ENCODE measurements at places on chromosomes 3 and 15.

DNA sequence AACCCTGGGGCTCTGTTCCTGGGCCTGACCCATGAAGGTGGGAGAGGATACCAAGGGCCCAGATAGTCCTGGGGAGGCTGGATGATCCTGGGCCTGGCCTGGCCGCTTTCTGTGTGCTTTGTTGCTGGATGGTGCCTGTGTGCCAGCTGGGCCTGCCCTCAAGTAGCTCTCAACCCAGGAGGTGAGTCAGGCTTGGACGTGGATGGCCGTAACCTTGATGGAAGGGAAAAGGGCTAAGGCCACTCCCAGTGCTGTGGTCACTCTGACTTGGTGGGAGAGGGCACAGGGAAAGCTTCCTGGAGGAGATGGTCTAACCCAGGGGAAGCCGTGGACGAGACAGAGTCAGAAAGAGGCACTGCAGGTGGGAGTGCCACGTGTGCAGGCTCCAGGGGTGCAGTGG lies 9.4 kb downstream of the TMEM43 start:
- no peaks in the 10 kb centered on the region for H3K27me3 ChIP-seq
- H3K27ac ChIP-seq, result no peak overlapping the region
- H3K4me1 ChIP-seq, result no peaks in the 10 kb centered on the region
- H3K36me3 ChIP-seq, result peaks cover 98% of the 10 kb centered on the region
- no peak overlapping the region for H3K4me3 ChIP-seq
- no peak for DNase-seq

DNA sequence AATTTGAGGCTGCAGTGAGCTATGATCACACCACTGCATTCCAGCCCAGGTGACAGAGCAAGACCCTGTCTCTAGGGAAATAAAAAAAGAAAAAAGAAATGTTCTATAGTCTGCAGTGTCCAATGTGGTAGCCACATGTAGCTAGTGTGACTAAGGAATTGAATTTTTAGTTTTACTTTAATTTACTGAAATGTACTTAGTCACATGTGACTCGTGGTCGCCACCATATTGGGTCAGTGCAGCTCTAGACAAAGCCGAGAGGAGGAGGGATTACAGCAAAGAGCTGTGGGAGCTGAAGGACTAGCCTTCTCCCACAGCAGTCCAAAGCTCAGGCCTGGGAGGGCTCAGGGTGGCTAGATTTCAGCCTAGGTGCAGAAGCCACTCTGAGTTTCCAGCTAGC lies 65.9 kb upstream of the NTRK3 start:
- no peak overlapping the region for H3K27ac ChIP-seq
- H3K27me3 ChIP-seq, result peaks cover 27% of the 10 kb centered on the region
- H3K4me3 ChIP-seq, result no peak overlapping the region
- H3K4me1 ChIP-seq, result no peaks in the 10 kb centered on the region

- no peak overlapping the region for H3K4me3 ChIP-seq
- DNase-seq, result no peak
- H3K27ac ChIP-seq, result no peak overlapping the region
- peaks cover 10% of the 10 kb centered on the region for H3K4me1 ChIP-seq
- no peaks in the 10 kb centered on the region for H3K36me3 ChIP-seq
These were observed 27.8 kb upstream of the PIK3CB start for GRCh38 chr3:138862531-138862923.

- no peak overlapping the region for H3K27ac ChIP-seq
- peaks cover 19% of the 10 kb centered on the region for H3K27me3 ChIP-seq
- DNase-seq, result no peak
- H3K36me3 ChIP-seq, result no peaks in the 10 kb centered on the region
These were observed 4.5 kb upstream of the SSUH2 start for GRCh38 chr3:8648909-8649741.

- H3K36me3 ChIP-seq, result no peaks in the 10 kb centered on the region
- no peak overlapping the region for H3K4me3 ChIP-seq
- no peaks in the 10 kb centered on the region for H3K4me1 ChIP-seq
- peaks cover 32% of the 10 kb centered on the region for H3K27me3 ChIP-seq
- no peak overlapping the region for H3K27ac ChIP-seq
These were observed 124.8 kb downstream of the CHDH start for GRCh38 chr3:53721187-53722119.

GRCh38 chr3:49759226-49759625 lies 27.1 kb downstream of the IP6K1 start:
- H3K36me3 ChIP-seq, result peaks cover 29% of the 10 kb centered on the region
- H3K27me3 ChIP-seq, result no peaks in the 10 kb centered on the region
- no peak for DNase-seq
- H3K27ac ChIP-seq, result no peak overlapping the region
- H3K4me1 ChIP-seq, result peaks cover 35% of the 10 kb centered on the region

DNA sequence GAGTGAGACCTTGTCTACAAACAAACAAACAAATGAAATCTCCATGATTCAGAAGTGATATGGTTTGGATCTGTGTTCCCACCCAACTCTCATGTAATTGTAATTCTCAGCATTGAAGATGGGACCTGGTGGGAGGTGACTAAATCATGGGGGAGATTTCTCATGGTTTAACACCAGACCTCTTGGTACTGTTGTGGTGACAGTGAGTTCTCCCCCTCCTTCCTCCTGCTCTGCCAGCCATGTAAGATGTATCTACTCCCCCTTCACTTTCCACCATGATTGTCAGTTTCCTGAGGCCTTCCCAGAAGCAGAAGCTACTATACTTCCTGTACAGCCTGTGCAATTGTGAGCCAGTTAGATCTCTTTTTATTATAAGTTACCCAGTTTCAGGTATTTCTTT lies 438.4 kb upstream of the THBS1 start:
- no peaks in the 10 kb centered on the region for H3K36me3 ChIP-seq
- peaks cover 14% of the 10 kb centered on the region for H3K27me3 ChIP-seq
- DNase-seq, result no peak
- H3K4me3 ChIP-seq, result no peak overlapping the region
- H3K27ac ChIP-seq, result peak overlapping the region; percentile 5

- no peak overlapping the region for H3K27ac ChIP-seq
- no peaks in the 10 kb centered on the region for H3K4me1 ChIP-seq
- H3K4me3 ChIP-seq, result no peak overlapping the region
- H3K27me3 ChIP-seq, result no peaks in the 10 kb centered on the region
These were observed 66.8 kb downstream of the GREM1 start for GRCh38 chr15:32784581-32784980.

- peaks cover 1% of the 10 kb centered on the region for H3K36me3 ChIP-seq
- peaks cover 28% of the 10 kb centered on the region for H3K27me3 ChIP-seq
- DNase-seq, result no peak
- peaks cover 16% of the 10 kb centered on the region for H3K4me1 ChIP-seq
These were observed 207.7 kb downstream of the FAM43A start for GRCh38 chr3:194893121-194893987.

DNA sequence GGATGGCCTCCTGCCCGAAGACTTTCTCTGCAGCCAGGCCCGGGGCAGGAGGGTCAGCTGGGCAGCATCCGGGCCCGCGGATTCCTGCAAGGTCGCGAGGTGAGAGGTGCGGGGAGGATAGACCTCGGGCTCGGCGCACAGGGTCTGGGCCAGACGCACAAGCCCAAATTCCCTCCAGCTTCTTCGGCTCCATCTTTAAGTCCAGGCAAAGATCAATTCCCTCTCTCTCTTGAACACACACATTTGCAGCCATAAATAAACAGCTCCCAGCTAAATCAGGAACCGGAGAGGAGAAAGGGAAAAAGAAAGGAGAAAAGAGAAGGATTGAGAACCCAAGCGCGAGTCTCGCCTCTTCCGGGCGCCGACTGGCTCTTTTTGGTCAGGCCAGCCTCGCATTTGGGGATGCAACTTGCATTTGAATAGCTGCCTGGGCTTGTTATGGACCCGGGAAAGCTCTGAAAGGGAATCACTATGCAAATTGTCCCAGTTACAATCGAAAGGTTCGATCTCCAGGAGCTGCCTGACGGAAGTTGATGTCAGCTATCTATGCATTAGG lies 14.5 kb upstream of the ONECUT1 start:
- peak; percentile 33 for DNase-seq
- H3K4me3 ChIP-seq, result peak overlapping the region; percentile 71
- peaks cover 24% of the 10 kb centered on the region for H3K4me1 ChIP-seq
- H3K27me3 ChIP-seq, result peaks cover 87% of the 10 kb centered on the region
- no peaks in the 10 kb centered on the region for H3K36me3 ChIP-seq

GRCh38 chr3:195123281-195123691 lies 147.7 kb downstream of the XXYLT1 start:
- no peak overlapping the region for H3K4me3 ChIP-seq
- no peak for DNase-seq
- H3K27me3 ChIP-seq, result no peaks in the 10 kb centered on the region
- peaks cover 10% of the 10 kb centered on the region for H3K4me1 ChIP-seq

DNA sequence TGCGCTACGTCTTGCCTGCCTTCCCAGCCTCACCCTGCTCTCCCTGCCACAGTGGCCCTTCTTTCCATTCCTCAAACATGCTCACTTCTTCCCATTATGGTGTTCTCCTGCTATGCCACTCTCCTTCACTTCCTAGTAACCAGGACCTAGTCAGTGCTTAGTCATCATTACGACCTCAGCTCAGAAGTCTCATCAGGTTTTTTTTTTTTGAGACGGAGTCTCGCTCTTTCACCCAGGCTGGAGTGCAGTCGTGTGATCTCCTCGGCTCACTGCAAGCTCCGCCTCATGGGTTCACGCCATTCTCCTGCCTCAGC lies 149.5 kb downstream of the GREM1 start:
- no peak for DNase-seq
- H3K27me3 ChIP-seq, result no peaks in the 10 kb centered on the region
- peaks cover 24% of the 10 kb centered on the region for H3K4me1 ChIP-seq
- no peak overlapping the region for H3K4me3 ChIP-seq
- H3K36me3 ChIP-seq, result no peaks in the 10 kb centered on the region

GRCh38 chr3:190229632-190230424 lies 92.4 kb downstream of the CLDN1 start:
- peaks cover 5% of the 10 kb centered on the region for H3K4me1 ChIP-seq
- H3K36me3 ChIP-seq, result no peaks in the 10 kb centered on the region
- H3K27me3 ChIP-seq, result peaks cover 5% of the 10 kb centered on the region
- no peak overlapping the region for H3K27ac ChIP-seq
- no peak overlapping the region for H3K4me3 ChIP-seq
- no peak for DNase-seq

- H3K27ac ChIP-seq, result no peak overlapping the region
- H3K4me1 ChIP-seq, result no peaks in the 10 kb centered on the region
- H3K36me3 ChIP-seq, result no peaks in the 10 kb centered on the region
- no peak for DNase-seq
These were observed 86.7 kb downstream of the MAGI1 start for GRCh38 chr3:65951836-65952505.

- peaks cover 6% of the 10 kb centered on the region for H3K4me1 ChIP-seq
- peaks cover 16% of the 10 kb centered on the region for H3K27me3 ChIP-seq
- H3K36me3 ChIP-seq, result peaks cover 63% of the 10 kb centered on the region
- no peak overlapping the region for H3K27ac ChIP-seq
- no peak for DNase-seq
- H3K4me3 ChIP-seq, result no peak overlapping the region
These were observed 4.0 kb upstream of the COL7A1 start for GRCh38 chr3:48599077-48599501.

- no peaks in the 10 kb centered on the region for H3K4me1 ChIP-seq
- DNase-seq, result no peak
- no peaks in the 10 kb centered on the region for H3K36me3 ChIP-seq
- H3K4me3 ChIP-seq, result no peak overlapping the region
- H3K27me3 ChIP-seq, result peaks cover 5% of the 10 kb centered on the region
- no peak overlapping the region for H3K27ac ChIP-seq
These were observed 9.1 kb downstream of the BCL2L10 start for GRCh38 chr15:52103217-52104207.

DNA sequence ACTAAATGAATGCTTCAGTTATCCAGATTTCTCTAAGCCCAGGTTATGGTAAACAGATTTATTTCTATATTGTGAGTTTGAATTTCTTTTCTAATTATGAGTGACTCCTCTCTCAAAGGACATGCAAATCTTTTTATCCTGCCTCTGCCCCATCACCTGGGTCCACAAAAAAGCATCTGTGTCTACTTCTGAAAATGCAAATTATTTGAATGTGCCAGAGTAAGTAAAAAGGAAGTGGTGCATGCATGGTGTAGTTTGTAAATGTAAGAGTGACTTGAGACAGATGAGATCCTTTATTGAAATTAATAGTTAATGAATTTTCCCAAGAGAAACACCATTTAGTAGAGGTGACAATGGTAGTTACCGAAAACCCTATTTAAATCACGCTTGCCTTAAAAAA lies 26.9 kb downstream of the MCTP2 start:
- no peak overlapping the region for H3K27ac ChIP-seq
- no peak overlapping the region for H3K4me3 ChIP-seq
- H3K36me3 ChIP-seq, result peaks cover 9% of the 10 kb centered on the region
- peaks cover 35% of the 10 kb centered on the region for H3K4me1 ChIP-seq
- H3K27me3 ChIP-seq, result no peaks in the 10 kb centered on the region
- no peak for DNase-seq

DNA sequence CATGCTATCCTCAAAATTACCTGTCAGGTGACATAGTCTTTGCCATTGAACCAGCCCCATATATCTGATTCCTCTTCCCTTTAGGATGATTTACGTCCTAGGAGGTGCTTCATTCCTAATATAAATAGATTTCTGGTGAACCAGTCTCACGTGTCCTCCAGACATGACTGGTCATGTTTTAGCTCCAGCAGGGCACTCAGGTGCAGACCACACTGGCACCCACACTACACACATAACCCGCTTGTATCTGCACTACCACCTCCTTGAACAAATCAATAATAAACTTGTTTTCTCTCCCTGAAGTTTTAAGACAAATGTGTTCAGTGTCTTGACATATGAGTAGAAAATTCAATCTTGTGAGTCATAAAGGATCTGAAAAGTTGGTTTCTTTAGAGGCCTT lies 155.5 kb downstream of the GOLIM4 start:
- no peaks in the 10 kb centered on the region for H3K36me3 ChIP-seq
- no peak overlapping the region for H3K4me3 ChIP-seq
- no peak overlapping the region for H3K27ac ChIP-seq

DNA sequence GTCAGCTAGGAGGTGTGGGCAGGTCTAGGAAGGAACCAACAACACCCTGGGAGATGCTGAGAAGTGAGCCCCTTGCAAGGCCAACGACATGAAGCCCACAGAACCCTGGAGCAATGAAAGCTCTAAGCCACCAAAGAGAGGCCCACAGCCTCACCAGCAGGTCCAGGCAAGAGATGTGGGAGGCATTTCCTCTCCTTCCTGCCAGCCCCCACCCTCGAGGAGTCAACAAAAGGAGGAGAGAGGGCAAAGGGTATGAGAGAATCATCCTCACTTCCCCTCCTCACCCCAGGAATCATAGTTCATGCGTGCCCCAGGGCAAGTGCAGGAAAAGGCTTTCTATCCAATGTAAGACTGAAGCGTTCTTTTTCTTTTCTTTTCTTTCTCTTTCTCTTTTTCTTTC lies 195.8 kb downstream of the SHQ1 start:
- DNase-seq, result no peak
- no peaks in the 10 kb centered on the region for H3K36me3 ChIP-seq
- H3K4me1 ChIP-seq, result peaks cover 6% of the 10 kb centered on the region
- no peak overlapping the region for H3K4me3 ChIP-seq

DNA sequence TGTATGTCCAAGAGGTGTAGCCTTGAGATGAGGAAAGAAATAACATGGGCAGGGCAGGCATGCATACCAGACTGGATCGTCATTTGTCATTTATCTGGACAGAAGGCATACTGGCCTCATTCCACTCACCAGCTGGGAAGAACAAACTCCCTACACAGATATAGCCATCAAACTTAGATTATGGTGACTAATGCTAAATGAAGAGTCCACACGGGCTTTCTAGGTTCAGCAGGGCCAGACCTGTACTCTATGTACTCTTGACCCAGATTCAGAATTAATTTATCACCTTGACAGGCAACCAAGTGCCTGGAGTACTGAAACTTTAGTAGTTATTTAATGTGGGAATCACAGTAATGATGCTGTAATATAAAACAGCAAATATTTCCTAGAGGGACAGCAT lies 164.3 kb upstream of the IL12A start:
- no peak overlapping the region for H3K4me3 ChIP-seq
- H3K4me1 ChIP-seq, result no peaks in the 10 kb centered on the region
